ENCODE measurements at places on chromosomes 4 and X.

DNA sequence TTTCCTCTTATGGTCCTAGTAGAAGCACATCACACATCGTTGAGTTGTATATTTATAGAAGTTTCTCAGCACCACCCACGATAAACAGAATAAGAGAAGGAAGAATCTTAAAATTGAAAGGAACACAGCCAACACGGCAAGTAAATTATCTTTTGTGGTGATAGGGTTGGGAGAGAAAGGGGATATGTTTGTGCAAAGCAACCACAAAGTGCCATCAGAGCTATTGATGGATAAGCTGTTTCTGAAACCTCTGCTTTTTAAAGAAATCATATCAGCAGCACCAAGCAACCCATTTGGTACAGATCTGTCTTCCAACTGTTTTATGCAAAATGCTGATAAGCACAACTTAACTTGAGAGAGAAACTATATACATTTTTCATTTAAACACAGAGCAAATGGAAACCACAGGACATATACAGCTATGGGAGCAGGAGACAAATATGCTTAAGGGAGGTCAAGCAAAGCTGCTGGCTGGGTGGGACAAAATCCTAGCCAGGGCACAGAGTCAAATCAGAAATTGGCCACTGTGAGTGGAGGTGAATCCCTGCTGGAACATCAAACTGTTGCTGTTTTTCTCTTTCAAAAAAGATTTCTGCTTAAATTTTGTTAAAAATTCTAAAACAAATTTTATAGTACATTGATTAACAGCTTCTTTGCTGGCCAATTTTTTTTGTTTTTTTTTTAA lies 194.0 kb upstream of the HHIP start:
- no peak for DNase-seq

DNA sequence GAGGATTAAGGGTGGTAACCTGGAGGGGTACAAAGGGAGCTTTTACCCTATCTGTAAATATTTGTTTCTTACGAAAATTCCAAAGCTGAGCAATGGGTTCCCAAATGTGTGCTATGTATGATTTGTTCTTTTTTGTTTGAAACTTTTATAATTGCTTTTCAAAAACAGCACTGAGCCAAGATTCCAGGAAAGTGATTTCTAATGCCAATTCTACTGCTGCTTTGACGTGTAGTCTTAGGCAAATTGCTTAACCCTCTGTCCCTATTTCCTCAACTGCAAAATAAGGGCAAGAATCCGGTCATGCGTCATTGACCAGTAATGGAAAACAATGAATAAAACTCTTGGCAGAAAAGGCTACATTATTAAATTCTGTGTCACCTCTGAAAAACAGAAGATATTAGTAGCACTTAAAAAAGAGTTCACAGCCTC lies 454.7 kb downstream of the IL15 start:
- DNase-seq: no peak

GRCh38 chr4:153409924-153410501 lies 56.1 kb upstream of the TMEM131L start:
- no peak for DNase-seq

GRCh38 chr4:60432911-60433310 lies 767.2 kb upstream of the ADGRL3 start:
- no peak for DNase-seq

DNA sequence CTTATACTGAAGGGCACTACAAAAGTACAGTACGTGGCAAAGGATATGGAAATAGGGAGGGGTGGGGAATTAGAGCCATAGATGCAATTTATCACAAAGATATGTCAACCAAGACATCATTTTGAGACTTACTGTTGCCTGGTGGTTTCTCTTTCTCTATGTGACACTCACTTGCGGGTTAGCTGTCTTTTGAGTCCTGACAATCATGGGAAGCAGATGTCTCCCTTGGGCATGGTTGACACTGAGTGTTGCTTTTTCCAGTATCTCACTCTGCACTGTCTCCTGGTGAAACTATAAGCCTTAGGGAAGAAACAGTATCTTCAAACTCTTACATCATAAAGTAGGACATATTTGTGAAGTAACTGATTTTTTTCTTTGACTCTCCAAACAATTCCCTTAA lies 383.5 kb upstream of the LCORL start:
- DNase-seq: no peak

GRCh38 chr4:26873391-26874026 lies 12.9 kb downstream of the STIM2 start:
- peak; percentile 55 for DNase-seq

GRCh38 chrX:13256603-13257002 lies 63.2 kb downstream of the ATXN3L start:
- no peak for DNase-seq

- no peak for DNase-seq
Measured at GRCh38 chr4:31021008-31021407, 300.8 kb downstream of the PCDH7 start.

DNA sequence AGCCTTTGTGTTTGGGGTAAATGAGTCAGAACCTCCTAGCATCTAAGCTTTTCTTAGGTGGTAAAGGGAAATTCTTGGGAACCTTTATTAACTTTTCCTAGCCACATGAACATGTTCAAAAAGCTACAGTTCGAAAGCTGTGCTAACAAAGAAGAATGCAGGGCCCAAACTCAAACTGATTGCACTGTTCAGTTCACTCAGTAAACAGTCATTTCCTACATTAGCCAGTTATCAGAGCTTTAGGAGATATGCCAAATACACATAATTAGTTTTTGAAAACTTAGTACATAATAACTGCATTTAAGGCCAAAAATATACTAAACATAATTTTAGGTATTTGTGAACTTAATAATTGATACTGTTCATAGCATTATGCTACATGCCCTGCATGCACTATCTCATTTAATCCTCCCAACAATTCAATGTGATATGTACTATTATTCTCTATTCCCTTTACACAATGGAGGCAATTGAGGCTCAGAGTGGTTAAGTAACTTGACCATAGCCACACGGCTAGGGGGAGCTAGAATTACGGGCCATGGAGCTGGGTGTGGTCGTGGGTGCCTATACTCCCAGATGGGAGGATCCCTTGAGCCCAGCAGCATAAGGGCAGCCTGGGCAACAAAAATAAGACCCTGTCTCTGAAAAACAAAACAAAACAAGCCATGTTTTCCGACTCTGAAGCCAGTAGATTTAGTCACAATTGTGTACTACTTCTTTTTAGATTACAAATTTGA lies 43.9 kb upstream of the PDGFRA start:
- no peak for DNase-seq

- DNase-seq: no peak
Measured at GRCh38 chr4:136599890-136600289, 932.4 kb downstream of the PCDH18 start.

DNA sequence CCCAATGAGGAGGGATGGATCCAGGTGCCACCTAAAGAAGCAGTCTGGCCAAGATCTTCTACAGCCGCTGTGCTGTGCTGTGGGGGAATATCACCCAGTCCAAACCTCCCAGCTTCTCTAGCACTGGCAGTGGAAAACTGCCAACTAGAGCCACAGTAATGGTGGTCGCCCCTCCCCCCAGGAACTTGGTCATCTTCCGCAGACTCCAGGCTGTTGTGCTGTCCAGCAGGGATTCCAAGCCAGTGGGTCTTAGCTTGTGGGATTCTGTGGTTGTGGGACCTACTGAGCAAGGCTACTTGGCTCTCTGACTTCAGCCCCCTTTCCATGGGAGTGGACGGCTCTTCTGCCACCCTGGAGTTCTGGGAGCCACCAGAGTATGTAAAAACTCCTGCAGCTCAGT lies 18.2 kb downstream of the GPRASP1 start:
- DNase-seq: no peak

DNA sequence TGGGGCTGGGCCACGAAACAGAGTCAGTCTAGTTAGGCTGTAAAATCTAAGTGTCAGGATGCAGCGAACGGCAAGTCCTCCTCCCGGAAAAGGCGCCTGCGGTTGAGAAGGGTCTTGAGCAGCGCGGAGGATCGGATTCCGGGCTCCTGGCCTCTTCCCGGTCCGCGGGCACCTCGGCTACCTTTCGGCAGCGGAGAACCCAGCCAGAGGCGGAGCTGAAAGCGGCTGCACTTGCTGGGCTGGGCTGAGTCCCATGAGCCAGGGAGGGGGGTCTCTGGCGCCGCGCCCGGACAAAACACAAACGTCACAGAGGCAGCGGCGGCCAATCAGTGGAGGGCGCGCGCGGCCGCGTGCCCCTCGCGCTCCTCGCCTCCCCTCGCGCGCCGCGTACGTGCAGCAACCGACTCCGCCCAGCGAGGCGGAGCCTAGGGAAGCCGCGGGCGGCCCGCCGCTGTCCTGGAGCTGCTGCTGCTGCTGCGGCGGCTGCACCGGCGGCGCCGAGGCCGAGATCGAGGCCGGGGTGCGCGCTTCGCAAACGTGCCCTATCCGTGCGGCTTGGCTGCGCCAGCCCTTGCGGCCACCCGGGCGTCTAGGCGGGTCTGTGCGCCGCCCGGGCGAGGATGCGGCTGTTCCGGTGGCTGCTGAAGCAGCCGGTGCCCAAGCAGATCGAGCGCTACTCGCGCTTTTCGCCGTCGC lies at the start of gene PDK3:
PDK3 (plus strand) TSS at position 451 of the 696 bp plus-strand sequence; CDS start at position 621, 170 bp downstream.
- peak; percentile 87 for DNase-seq

DNA sequence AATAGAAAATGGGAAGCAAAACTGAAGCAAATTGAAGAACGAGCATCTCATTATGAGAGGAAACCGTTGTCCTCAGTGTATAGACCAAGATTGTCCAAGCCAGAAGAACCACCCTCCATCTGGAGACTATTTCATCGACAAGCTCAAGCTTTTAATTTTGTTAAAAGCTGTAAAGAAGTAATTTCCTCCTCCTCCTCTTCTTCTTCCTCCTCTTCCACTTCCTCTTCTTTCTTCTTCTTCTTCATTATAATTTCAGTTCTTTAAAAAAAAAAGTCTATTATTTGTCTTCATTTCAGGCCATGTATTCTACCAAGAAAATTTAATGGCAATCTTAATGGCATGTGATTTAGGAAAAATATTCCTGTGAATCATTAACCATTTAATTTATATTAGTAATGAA lies 7.6 kb downstream of the PRIMPOL start:
- no peak for DNase-seq

DNA sequence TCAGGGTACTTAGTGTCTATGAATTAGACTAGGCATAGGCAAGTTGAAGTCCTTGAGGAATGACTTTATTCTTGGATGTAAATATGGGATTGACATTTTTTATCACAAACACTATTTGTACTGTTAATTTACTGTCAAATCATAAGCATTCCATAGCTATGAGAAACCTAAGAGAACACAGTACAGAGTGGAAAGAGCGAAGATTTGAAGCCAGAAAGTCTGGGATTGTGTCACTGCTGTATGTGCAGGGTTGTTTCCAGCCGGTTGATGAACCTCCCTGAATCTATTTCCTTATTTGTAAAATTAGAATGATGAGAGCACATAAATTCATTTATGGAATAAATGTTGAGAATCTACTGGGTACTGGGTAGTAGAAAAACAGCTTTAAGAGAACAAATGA lies 14.4 kb upstream of the KLHL5 start:
- no peak for DNase-seq

- DNase-seq: no peak
Measured at GRCh38 chr4:21554500-21554899, 394.1 kb downstream of the KCNIP4 start.

- no peak for DNase-seq
Measured at GRCh38 chr4:105569057-105569865, 16.8 kb downstream of the ARHGEF38 start.

DNA sequence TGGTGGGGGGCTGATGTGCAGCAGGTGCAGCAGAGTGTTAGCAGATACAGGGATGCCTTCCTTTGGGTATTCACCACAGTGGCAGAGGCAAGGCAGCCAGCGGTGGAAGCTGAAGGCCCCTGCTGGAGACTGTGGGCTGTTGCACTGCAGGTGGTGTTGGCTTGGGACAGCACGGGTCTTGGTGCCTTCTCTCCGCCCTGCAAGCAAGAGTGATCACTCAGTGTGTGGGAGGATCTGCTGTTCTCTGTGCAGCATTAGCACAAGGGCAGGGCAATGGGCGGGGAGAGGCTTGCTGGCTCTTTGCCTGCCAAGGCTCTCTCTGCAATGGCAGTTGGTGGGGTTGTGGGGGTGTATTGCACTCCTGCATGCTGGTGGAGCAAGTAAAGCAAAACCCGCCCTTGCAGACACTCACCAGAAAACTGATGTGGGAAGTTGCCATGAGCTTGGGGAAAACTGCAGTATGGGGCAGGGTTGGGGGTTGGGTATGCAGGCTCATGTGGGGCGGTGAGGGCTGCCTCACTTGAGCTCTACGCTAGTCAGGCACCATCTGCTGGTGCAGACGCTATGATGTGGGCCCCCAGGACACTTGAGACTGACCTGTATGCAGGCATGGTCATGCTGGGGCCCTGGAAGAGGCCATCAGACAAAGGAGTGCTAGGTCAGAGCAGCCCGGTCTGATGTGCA lies 820.8 kb upstream of the GRIA3 start:
- no peak for DNase-seq

DNA sequence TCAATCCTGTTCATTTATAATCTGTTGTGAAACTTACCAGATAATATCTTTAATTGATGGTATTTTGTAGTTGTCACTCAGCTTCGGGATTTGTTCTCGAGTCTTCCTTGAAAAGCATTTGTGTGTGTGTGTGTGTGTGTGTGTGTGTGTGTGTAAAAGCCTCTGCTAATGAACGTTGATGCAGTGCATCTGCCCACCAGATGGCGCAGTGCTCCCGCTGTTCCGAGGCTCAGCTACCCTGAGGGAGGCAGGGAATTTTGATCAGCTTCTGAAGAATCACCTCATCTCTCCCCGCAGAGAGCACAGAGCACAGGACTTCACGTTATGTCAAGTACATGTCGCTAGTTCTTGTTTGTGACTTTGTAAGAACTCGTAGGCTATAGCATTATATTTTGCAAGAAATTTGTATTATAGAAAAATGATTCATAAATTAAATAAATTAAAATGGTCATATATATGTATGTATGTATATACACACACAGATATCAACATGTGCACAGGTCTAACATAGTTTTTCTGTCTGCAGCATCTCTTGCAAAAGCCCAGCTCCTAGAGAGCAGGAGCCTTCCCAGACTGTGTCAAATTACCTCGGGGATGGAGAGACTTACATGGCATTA lies 316.7 kb upstream of the IGFBP7 start:
- no peak for DNase-seq

DNA sequence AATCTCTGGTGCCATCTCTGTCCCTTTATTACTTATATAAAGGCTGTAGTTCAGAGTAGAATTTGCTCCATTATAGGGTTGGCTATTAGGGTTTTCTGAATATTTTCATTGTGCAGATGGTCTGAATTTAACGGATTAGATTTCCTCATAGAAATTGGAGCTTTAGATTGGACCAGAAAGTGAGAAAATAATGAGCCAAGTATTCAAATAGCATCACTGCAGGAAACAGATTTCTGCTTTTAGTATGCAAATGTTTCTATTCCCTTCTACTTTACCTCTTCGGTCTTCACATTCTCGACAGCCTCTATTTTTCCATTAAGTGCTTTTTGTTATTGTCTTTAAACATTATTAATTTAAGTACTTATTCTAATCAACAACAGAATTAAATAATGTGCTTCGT lies 55.4 kb downstream of the TRIM2 start:
- DNase-seq: no peak

GRCh38 chr4:23934915-23935314 lies 45.1 kb upstream of the PPARGC1A start:
- no peak for DNase-seq

All from T-helper 1 cell (primary cell).